ENCODE measurements at places on chromosomes 3 and 15.

GRCh38 chr15:33296856-33297255 lies 13.9 kb upstream of the RYR3 start:
- DNase-seq = no peak

DNA sequence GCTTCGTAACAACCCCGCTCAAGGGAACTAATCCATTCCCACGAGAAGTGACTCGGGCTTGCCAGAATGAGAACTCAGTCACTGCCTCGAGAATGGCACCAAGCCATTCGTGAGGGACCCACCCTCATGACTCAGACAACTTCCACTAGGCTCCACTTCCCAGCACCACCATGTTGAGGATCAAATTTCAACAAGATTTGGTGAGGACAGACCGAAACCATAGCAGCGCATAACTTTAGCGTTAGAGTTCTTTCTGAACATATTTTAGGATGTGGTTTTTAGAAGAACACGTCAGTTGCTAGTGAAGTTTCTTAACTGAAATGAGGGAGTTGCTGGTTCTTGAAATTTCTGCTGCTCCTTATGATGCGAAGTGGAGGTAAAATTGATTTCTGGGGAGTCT lies 13.5 kb downstream of the PTPRG start:
- no peak for DNase-seq

GRCh38 chr15:59373215-59373614 lies 544 bp upstream of the MYO1E start:
- no peak for DNase-seq

GRCh38 chr3:160136421-160136820 lies 88.8 kb upstream of the C3orf80 start:
- DNase-seq = no peak

DNA sequence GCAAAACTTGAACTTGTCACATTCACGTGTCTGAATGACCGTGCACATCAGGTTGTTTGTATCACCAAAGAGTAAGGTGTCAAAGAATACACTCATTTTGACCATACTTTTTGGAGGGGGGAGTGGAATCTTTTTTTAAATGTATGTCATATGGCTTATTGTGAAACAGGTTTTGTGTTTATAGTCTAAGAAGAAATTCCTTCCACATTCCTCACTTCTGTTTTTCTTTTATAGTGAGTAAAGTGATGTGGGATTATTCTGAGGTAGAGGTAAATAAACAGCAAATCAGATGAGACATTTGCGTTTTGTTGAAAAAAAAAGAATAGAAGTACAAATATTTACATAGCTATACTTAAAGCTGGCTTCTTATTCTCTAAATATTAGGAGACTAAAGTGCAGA lies 33.0 kb downstream of the SRP14 start:
- no peak for DNase-seq

GRCh38 chr15:34217587-34218225 lies 7.1 kb upstream of the EMC4 start:
- no peak for DNase-seq

GRCh38 chr3:7658294-7658693 lies 797.4 kb downstream of the GRM7 start:
- DNase-seq = no peak

DNA sequence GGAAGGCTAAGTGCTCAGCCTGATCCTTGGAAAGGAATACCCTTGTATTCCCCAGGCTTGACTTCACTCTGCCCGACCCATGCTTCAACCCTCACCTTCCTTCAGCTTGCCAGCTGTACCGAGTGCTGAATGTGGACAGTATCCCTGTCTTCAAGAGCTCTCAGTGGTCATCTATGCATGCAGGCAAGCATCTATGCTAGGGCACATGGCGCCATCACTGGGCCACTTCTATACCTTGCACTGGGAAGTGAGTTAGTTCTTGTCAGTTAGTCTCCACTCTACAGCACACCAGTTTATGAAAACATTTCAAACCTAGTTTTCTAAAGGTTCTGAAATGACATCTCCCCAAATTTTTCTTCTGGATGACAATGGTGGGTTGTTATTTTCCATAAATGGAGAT lies 82.0 kb upstream of the MYRIP start:
- DNase-seq = no peak

GRCh38 chr3:144381607-144382006 lies 410.0 kb downstream of the DIPK2A start:
- DNase-seq = no peak

- DNase-seq = no peak
Observed at GRCh38 chr3:183519891-183520290, 35.6 kb downstream of the KLHL6 start.

DNA sequence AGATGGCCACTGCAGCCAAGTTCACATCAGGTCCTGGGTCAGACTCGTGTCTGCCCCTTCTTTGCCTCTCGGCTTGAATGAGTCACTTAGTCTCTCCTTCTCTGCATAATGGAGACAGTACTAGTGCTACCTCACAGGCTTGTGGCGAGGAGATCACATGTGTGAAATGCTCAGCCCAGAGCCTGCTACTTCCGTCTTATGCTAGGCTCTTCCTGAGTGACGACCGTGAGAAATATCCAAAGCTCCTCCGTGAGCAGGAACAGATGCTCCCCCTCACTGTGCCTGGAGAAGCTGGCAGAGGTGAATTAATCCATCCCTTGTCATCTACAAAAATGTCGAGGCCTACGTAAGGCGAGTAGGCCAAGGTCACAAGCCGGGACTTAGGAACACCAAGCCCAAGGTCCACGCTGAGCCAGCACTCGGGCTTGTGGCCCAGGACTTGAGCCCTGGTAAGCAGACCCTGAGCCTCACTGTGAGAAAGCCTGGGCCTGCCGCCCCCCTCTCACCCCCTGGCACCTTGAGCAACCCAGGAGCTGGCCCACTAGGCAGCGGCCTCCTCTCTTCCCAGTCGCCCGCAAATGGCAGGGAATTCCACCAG lies 17.9 kb downstream of the PAK6 start:
- DNase-seq = no peak

- DNase-seq = no peak
Observed at GRCh38 chr3:185200639-185201038, 47.8 kb upstream of the C3orf70 start.

GRCh38 chr3:61637088-61638051 lies 76.0 kb downstream of the PTPRG start:
- no peak for DNase-seq

- DNase-seq = no peak
Observed at GRCh38 chr3:118501152-118501551, 533.5 kb downstream of the IGSF11 start.

DNA sequence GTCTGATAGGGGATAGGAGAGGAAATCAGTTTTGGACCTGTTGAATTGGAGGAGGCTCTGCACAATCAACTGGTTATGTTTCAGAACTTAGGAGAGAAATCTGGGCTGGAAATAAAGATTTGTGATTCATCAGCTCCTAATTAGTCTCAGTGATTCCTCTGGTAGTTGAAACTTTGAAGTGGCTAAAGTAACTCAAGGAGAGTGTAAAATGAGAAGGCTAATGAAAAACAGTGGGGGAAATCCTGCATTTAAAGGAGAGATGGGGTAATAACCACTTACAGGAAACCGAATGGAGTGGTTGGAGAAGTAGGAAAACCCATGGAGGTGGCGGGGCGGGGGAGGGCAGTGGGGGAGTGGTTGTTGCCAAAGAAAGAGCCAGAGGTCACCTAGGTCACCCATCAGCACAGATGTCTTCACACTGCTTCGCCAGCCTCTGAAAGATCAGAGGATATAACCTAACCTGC lies 32.6 kb downstream of the MAP2K5 start:
- DNase-seq = no peak

DNA sequence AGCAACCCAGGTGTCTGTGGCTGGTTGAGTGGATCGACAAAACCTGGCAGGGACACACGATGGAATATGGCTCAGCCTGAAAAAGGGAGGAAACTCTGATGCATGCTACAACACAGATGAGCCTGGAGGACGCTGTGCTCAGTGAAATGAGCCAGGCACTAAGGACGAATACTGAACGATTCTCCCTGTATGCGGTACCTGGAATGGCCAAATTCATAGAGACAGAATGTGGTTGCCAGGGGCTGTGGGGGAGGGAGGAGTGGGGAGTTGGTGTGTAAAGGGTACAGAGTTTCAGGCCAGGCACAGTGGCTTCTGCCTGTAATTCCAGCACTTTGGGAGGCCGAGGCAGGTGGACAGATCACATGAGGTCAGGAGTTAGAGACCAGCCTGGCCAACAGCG lies 35.1 kb downstream of the PCSK6 start:
- DNase-seq = no peak

DNA sequence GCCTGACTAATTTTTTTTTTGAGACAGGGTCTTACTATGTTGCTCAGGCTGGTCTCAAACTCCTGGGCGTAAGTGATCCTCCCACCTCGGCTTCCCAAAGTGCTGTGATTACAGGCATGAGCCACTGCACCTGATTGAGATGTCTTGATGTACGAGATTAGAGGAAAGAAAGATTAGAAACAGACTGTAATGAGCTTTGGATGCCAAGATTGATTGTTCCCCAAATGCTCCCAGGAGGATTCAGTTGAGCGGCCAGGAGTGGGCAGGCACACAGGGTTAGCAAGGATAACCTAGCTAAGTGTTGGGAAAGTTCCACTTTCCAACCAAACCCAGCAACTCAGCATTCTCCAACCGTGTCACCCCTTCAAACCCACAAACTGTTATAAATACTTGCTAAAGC lies 63.7 kb downstream of the SRGAP3 start:
- DNase-seq = no peak

- DNase-seq = no peak
Observed at GRCh38 chr3:117600112-117600511, 890.5 kb downstream of the TUSC7 start.

GRCh38 chr15:34043813-34044212 lies 4.8 kb upstream of the AVEN start:
- DNase-seq = no peak

DNA sequence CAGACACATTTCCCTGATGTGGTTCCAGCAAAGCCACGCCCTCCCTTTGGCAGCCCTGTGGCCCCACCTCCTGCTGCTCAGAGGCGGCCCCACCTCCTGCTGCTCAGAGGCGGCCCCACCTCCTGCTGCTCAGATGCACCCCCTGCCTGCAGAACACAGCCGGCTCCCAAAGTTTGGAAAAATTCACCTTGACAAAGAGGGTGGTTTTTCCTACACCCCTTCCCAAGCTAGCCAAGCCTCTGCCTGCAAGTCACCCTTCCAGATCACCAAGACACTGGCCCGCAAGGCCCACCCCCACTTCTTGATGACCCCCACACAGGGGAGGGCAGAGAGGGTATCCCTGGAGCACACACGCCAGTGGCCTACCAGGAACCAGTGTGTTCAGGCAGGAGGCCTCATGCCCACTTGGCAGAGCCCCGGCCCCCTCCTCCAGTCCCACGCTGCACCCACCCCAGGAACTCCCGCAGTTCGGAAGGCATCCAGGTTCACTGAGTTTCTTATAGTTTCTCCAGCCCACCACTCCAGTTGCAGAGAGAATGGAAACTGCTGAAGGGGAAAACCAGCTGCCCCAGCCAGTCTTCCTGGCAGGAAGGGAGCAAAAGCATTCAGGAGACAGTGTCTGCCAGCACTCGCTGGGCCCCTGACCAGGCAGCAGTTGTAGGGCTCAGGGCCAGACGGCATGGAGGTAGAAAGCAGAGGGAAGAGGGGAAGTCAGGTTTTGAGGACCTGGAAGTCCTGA lies 2.3 kb upstream of the HAPLN3 start:
- DNase-seq = peak; percentile 51

DNA sequence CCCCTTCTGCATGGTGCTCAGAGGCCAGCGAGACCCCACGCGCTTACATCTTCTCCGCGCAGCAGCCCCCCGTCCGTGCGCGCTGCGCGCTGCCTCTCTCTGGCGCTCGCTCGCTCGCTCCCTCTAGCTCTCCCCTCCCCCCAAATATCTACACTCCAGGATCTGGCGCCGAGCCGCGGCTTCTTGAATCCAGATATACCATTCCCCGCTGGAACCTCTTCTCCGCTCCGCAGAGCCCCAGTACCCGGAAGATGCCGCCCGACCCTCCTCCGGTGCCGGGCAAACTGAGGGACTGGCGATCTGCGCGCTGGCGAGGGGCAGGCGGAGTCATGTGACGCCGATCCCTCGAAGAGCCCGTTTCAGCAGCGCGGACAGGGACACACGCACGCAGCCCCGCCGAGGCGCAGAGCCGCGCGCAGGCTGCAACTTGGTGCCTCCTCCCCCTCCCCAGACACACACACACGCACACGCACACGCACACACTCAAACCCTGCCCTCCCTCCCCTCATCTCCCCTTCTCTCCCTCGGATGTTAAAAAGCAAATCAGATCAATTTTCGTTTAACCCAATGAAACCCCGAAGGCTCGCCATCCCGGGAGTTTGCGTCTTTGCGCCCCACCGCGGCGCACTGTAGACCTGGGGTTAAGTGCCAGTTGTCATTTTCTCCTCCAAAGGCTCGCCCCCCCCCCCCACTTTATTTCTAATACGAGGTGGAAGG lies at the start of gene RASGRF1:
Gene RASGRF1 (minus strand): TSS at position 294 of the 717 bp plus-strand sequence. CDS start 282 bp downstream, at position 12.
- DNase-seq = peak; percentile 17

DNA sequence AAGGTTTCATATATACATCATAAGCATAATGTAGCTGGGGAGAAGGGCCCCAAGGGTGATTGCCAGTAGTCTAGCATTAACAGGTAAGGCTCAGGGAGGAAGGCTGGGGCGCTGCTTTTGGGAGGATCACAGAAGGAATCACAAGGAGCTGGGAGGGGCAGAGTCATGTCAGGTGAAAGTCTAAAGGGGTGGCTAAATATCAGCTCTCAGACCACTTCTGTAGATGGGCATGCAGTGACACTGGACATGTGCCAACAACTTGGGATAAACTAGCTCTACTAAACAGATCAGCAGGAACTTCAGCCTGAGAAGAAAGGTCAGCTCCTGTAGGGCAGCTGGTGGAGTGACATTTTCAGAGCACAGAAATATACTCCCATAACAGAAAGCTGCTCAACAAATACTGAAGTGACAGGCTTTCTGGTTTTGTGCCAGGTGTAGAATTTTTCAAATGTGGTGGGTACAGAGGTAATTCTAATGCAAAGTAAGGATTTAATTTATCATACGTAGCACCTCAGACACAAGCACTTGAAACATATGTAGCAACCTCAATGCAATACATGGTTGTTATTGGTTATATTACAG lies 79.4 kb downstream of the PEX5L start:
- DNase-seq = no peak

DNA sequence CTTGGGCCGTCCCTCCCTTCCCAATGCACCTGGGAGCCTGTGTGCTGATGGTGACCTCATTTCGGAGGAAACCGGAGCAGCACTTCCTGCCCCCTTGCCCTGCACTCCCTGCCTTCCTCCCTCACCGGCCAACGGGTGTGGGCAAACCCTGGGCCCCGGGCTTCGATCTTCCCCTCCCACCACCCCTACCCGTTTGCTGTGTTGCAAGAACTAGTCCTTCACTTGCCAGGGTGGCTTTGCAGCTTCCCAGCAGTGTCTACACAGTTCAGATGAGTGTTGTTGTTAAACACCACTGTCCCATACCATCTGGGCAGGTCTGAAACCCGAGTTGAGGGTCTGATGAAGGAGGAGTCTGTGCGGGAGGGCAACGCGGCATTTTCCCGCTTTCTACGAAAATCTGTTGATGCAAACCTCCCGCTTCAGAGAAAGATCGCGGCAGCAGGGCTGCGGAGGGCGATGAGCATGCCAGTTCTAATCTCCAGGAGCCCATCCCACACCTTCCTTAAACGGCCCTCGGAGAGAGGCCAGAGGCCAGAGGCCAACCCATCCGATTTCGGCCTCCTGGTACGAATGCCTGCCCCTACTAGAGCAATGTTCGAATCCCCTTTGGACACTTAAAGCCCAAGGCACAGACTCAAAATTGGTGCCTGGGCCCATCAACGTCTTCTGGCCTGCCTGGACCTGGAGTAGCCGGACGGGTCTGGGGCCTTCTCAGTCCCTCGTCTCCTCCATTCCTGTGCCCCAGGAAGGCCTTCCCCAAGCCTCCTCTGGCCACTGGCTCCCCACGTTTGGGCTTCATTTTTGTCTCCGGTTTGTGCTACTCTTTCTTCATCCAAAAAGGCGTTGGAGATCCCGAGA lies 35.7 kb upstream of the POLG start:
- no peak for DNase-seq

All from hypothalamus (tissue), 51 donors.